Islet precursor cell (in vitro differentiated cells): ENCODE measurements at places on chromosomes 11 and 22.

DNA sequence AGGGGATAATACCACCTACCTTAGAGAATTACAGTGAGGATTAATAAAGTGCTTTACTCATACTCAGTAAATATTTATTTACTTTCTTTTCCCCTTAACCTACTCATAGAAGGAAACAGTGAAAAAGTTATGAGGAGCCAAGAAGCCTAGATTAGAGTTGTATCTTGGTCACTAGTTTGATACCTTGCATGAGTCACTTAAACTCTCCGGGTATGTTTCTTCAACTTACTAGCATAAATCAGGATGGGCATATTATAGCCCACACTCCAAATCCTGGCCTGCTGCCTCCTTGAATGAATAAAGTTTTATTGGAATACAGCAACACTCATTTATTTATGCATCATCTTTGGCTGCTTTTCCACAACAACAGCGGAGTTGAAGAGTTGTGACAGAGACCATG is 8.2 kb downstream of the FBXO3 start:
- DNase-seq: no peak

- peak; percentile 78 for DNase-seq
Observed at GRCh38 chr11:63508009-63508408, 2.1 kb downstream of the LGALS12 start.

- no peak for DNase-seq
Observed at GRCh38 chr22:38490475-38490874, 15.6 kb downstream of the DDX17 start.

DNA sequence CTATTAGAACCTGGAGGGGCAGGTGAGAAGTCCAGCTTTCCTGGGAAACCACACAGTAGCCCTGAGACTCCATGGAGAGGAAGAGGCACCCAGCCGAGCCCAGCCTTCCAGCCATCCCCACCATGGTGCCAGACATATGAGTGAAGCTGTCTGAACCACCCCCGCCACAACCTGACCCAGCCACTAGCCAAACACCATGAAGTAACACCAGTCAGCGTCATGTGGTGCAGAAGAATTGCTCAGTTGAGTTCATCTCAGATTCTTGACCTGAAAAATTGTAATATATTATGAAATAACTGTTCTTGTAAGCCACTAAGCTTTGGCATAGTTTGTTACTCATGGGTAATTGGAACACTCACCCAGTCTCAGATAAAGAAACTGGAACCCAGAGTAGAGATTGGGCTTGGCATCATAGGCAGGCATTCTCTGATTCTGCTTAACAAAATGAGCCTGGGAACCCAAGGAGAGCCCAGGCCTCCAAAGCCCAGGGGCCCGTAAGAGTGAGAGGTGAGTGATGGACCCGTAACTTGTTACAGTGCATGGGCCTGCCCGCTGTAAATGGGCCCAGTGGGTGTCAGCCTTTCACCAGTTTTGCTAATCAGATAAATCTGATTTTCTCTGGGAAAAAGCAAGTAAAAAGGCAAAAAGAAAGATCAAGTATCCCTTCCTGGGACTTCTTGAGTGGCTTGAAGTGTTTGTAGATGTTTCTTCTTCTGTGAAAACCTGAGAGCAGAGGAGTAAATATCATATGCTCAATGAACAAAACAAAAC is 305.5 kb downstream of the DDX10 start:
- DNase-seq: no peak

DNA sequence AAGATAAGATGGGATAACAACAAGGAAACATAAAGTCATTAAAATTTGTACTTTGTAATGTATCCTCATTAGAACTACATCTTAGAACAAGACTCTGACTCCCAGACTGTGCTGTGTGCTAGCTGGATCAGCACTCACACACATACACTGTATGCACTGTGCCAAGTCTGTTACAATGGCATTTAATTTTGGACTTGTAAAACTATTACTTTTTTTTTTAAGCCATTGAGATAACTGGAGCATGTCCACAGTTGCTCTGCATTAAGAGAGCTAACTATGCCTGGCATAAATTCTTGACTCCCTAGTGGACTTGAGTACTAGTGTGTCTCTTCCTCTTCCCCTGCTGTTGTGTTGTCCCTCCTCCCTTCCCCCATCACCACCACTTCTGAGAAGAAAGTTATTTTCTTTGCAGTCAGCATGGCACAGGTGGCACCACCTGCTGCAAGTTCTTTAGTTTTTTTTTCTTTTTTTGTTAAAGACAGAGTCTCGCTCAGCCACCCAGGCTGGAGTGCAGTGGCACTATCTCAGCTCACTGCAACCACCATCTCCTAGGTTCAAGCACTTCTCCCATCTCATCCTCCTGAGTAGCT is 268.6 kb downstream of the TMEM135 start:
- DNase-seq: no peak

GRCh38 chr22:24335496-24335895 is 64.9 kb downstream of the SPECC1L start:
- DNase-seq: no peak

DNA sequence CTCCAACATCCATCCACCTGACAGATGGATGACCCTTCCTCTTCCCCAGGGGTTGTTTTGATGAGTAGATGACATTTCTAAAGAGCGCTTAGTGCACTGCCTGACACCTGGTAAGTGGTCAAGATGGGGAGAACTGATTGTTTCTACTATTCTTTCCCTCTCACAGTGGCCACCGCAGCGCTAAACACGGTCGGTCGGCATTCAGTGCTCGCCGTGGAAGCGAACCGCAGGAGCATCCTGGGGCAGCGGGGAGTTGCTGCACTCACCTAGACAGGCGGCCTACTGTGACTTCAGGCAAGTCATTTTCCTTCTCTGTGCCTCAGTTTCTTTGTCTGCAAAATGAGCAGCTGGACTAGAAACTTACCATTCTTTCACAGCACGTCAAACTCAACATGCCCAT is 5.0 kb upstream of the BEST1 start:
- DNase-seq: no peak

DNA sequence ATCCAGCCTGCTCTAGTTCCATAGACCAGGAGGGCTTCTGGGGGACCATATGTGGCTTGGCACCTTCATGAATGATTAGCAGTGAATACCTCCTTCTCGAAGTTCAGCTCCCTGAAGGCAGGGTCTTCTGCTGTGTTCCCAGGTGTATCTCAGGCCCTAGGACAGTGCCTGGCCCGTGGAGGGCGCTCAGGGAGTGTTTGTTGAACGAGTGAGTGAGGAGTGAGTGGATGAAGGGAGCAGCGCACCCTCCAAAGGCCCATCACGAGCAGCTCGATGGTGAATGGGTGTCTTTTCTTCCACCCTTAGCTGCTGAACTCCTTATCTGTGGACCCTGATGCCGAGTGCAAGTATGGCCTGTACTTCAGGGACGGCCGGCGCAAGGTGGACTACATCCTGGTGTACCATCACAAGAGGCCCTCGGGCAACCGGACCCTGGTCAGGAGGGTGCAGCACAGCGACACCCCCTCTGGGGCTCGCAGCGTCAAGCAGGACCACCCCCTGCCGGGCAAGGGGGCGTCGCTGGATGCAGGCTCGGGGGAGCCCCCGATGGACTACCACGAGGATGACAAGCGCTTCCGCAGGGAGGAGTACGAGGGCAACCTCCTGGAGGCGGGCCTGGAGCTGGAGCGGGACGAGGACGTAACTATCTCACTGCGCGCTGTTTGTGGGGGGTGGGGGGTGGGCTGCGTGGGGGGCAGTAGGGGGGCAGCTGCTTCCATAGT is 9.5 kb downstream of the ANO1 start:
- no peak for DNase-seq

- no peak for DNase-seq
Observed at GRCh38 chr11:70768346-70769095, 370.2 kb downstream of the CTTN start.

DNA sequence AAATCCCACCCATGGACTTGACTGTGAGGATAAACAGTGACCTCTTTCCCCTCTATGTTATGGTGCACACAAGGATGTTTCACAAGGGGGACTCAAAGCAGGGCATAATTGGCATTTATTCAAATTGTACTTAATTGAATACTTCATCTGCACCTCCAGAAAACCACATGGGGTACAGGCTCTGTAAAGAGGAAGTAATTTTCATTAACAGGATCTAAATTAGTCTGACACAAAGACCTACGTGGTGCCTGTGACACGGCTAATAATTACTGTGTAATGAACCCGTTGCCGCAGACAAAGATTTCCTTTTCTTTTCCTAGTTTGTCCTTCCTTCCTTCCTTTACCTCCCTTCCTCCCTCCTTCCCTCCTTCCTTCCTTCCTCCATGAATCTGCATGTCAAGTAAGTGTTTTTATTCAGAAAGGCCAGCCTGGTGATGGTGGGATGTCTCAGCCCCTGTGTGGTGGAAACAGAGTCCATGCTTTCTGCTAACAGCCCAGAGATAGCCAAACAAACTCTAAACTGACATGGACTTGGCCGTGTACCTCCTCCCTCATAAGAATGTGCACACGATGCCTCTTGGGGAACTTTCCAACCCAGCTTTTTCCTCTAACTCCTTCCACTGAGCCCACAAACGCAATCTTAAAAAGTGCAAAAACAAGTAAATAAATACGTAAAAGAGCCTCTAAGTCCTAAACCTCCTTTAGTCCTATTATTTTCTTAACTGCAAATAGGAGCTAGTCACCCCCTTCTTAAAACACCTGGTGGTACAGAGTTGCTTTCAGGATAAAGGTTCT is 118.8 kb downstream of the INSC start:
- no peak for DNase-seq

GRCh38 chr22:32994041-32994830 is 63.9 kb downstream of the SYN3 start:
- DNase-seq: peak; percentile 76

DNA sequence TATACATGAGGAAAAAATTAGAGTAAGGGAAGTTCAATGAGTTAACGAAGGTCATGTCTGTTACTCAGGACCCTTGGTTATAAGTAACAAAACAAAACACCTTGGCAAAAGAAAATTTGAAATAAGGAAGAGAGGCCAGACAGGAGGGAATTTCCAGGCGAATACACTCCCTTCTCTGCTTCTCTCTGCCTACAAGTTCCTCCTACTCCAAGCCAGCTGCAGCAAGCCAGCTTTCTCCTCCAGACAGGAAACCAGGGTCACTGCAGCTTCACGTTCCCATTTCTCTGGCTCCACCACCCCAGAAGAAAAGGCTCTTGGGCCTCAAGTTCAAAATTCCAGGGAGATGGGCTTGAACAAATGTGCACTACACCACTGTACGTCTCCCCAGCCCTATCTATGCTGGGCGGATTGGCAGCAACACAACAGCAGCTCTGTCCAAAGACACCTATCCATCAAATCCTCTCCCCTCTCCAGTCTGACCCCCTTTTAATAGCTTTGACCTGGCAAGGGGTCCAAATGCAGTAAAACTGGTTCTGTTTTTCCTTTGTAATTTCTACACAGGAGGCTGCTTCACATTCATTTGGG is 27.7 kb downstream of the SMCO4 start:
- DNase-seq: peak; percentile 78

DNA sequence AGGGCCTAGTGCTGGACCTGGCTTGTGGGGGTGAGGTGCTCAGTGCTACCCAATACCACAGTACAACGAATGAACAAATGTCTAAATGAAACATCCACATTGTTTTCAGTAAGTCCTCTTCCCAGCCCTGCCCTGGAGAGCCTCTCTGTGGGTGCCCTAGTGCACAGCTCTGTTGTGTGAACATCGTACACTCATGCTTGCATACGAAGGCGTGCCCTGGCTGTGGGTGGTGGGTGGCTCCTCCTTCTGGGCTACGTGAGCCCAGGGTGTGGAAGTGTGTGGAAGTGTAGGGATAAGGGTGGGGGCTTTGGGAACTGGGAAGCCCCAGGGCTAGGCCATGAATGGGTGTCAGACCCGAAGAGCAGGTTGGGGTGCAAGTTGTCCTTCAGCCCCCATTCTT is 592 bp upstream of the NLRX1 start:
- DNase-seq: no peak

DNA sequence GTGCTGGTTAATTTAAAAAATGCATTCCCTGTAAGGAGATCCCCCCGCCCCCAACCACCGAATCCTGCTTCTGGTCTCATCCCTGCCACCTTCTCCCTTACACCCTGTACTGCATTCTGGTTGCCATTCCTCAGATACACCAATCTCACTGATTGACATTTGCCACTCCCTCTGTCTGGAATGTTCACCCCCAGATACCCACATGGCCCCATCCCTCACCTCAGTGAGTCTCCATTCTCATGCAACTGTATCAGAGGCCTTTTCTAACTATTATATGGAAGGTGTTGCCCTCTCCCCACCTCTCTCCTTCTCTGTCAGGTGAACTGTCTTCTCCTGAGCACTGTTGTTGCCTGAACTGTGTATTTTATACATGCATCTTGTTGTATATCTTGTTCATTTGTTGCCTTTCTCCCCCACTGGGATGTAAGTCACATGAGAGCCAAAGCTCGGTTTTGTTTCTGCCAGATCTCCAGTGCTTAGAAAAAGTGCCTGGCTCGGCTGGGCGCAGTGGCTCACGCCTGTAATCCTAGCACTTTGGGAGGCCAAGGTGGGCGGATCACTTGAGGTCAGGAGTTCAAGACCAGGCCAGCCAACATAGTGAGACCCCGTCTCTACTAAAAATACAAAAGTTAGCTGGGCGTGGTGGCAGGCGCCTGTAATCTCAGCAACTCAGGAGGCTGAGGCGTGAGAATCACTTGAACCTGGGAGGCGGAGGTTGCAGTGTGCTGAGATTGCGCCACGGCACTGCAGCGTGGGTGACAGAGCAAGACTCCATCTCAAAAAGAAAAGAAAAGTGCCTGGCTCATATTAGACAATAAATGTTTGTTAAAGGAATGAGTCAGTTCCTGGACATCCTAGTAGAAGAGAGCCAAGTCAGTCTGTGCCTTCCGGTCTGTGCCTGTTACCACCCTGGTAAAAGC is 61.0 kb downstream of the TNRC6B start:
- DNase-seq: no peak

DNA sequence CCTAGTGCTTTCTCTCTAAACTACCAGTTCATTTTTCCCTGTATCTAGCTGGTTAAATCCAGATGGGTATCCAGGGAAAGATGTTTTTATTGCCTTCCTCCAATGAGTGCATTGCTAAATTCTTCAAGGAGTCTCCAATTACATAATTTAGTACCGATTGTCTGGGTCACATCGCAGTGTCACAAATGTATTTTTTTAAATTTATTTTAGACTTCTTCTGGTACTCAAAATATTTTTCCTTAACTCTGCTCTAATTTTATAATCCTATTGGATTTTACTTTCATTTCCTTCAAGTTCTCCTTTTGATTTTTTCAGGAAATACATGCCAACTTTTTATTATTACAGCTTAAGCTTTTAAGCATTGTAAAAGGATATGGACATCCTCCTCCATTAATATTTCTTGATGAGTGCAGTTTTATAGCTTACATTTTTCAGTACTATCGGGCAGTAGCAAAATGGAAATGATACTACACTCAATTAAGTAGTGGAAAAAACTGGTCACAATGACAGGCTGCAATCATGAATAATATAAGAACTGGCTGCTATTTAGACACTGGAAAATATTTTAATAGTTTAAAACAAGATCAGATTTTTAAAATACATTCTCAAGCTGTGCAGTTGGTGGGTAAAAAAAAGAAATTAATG is 20.3 kb downstream of the BBOX1 start:
- DNase-seq: no peak
